ENCODE measurements at places on chromosomes 11 and 22. TPM values are rescaled to one million over a fixed set of nuclear protein-coding genes. Genes with fewer than 3 reads are reported as not detected.

DNA sequence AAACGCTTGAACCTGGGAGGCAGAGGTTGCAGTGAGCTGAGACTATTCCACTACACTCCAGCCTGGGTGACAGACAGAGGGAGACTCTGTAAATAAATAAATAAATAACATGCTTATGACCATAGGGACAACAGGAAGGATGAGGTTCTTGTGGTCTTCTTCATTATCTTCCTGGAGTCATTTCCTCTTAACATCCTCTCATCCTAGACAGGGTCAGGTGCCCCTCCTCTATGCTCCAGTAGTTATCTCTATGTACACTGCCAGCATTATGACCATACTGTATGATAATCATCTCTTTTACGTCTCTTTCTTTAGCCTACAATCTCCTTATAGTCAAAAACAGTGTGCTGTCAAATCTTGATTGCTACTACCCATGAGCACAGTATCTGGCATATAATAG lies 17.7 kb downstream of the RAB30 start:
- DNase-seq: no peak

Gene CTSC
- 206 TPM for polyA plus RNA-seq

Gene RASL10A
- 0.39 TPM for polyA plus RNA-seq

DNA sequence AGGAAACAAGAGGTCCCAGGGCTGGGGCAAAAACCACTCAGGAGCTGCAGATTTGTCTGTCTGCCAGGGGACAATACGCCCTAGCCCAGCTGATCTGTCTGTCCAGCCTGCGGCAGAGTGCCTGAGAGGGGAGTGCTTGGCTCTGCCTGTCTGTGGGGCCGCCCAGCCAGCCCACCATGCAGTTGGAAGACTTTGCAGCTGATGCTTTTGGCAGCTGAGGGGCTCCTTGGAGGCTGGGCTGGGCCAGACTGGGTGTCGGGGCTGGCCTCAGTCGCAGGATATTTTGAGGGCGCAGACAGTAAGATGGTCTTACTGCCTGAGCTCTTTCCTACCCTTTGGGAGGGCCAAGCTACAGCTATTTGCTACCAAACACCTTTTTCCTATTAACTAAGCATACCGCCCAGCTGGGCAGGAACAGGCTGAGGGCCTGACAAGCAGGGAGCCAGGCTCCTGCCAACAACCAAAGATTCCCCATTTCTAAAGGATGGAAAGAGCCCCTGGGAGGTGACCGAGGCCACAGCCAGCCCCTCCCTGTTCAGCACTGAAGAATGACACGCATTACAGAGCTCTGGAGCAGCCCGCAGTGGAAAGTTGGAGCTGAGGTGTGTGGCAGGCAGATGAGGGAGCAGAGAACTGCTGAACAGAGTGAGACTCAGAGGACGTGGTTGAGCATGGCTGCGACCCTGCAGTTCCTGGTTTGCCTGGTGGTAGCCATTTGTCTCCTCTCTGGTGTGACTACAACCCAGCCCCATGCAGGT lies at the start of gene FAM180B:
Gene FAM180B, plus strand, starts transcription at position 581 of the 758 bp plus-strand sequence. Its CDS starts 91 bp downstream, at position 672.
- no peak for DNase-seq

DNA sequence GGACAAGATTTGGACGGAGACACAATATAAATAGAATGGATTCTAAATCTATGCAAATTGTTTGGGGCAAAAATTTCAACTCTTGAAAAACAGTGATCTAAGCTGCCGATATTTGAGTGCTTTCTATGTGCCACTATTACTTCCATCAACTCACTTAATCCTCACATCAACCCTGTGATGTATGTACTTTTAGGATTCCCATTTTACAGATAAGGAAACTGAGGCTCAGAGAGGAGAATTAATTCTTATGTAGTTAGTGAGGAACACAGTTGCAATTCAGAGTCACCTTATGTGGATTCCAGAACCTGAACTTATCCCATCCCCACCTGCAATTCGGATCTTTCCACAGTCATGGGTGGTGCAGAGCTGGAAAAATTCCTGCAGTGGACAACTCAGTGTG lies 60.3 kb downstream of the TSPAN18 start:
- DNase-seq: no peak

Gene CCDC73
- 0.34 TPM for polyA plus RNA-seq

GRCh38 chr11:67261946-67262681 lies 4.2 kb upstream of the GRK2 start:
- no peak for DNase-seq

GRCh38 chr11:65498977-65499712 lies at the start of gene MALAT1:
Gene MALAT1, plus strand, starts transcription at chr11:65499045.
- peak; percentile 95 for DNase-seq

- no peak for DNase-seq
Measured at GRCh38 chr22:31614781-31615490, 47.1 kb downstream of the PISD start.

Gene MMP3
- polyA plus RNA-seq: not detected

Data from left renal pelvis (tissue), 4 donors.